ENCODE measurements at places on chromosomes 11 and 22.

DNA sequence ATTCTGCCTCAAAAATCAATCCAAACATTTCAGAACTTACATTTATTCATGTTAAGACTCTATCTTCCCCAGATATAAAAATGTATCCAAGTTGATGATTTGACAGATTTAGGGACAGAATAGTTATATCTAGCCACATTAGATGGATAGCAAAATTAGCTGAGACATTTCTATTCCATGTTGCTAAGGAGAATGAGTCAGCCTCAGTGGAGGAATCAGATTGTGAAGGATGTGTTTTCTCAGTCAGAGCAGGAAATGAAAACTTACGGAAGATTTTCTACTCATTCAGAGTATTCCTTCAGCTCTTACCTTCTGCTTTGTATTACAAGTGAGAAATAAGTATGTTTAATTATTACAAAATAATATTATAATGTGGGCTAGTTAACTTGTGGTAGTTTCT, 556.3 kb upstream of the ANO3 start:
- no peak for DNase-seq

GRCh38 chr11:125258291-125259032, 93.9 kb downstream of the PKNOX2 start:
- no peak for DNase-seq

- no peak for DNase-seq
Measured at GRCh38 chr11:8282631-8283030, 19.0 kb upstream of the LMO1 start.

DNA sequence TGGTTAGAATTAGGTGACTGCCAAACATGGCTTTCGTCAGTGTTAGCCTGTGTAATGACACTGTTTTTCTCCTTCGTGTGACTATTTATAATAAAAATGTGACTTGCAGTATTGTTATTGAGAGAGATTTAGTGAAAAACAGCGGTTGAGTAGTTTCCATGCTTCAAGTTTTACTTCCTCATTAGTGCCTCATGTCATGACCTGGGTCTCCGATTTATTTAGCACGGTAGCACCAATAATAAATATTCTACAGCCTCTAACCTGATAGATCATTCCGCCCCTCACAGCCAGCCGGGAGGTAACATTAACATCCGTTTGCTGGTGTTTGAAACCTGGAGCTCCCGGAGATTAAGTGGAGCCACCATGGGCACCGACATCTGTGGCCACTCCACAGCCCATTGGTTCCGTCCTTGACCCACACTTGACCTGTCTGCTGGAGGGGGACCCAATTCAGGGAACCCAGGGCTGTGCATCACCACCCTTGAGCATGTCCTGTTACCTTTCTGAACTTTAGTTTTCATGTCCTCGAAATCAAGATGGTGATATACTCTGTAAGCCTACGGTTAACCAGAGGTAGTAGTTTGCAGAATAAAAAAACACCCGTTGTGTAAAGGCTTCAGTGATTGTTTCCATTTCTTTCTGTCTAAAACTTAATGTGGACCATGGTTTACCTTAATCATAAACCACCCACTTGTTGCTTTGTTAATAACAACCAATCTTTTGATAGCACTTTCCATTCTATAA, 104.1 kb downstream of the ATXN10 start:
- no peak for DNase-seq

DNA sequence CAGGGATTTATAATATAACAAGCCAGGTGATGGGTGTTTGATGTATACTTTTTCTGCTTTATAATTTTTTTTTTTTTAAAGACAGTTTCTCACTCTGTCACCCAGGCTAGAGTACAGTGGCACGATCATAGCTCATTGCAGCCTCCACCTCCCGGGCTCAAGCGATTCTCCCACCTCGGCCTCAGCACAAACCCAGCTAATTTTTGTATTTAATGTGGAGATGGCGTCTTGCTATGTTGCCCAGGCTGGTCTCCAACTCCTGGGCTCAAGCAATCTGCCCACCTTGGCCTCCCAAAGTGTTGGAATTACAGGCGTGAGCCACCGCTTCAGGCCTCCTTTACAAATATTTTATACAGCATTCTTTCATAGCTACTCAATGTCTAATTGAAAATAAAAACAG, 48.6 kb downstream of the MORC2 start:
- DNase-seq: no peak

DNA sequence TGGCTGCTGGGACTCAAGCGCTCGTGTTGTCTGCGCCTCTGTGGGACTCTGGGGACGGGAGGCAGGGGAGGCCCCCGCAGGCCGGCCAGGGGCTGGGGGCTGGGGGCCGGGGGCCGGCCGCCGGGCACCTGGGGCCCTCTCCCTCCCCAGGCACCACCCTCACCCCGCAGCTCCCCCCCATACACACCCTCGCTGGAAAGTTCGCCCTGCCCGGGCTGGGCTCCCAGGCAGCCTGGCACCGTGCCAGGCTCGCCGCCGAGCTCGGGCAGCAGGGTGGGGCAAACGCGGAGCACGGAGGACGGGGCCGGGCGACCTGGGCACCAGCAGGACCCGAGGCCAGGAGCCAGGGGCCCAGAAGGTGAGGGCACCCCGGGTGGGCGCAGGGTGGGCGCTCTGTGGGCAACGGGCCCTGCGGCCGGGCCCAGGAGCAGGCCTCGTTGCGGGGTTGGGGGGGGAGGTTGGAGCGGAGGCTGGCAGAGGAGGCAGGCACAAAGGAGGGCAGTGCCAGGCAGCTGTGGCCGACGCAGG, 76.7 kb upstream of the WNT7B start:
- DNase-seq: no peak

GRCh38 chr22:24419475-24419850, 7.9 kb upstream of the ADORA2A start:
- DNase-seq: no peak

DNA sequence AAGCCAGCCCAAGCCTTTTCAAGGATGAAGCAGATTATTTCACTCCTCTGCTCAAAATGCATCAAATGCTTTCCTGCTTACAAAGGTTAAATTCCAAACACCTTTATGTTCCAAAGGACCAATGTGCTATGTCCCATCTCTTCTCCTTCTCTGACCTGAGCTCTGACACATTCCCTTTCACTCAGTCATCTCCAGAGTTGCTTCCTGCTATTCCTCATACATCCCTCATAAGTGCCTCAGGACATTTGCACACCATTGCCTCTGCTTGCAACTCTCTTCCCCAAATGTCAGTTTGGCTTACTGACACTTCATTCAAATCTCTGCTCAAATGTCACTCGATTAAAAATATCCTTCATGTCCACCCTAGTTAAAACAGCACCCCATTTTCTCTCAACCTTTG, 53.3 kb upstream of the BMAL1 start:
- no peak for DNase-seq

DNA sequence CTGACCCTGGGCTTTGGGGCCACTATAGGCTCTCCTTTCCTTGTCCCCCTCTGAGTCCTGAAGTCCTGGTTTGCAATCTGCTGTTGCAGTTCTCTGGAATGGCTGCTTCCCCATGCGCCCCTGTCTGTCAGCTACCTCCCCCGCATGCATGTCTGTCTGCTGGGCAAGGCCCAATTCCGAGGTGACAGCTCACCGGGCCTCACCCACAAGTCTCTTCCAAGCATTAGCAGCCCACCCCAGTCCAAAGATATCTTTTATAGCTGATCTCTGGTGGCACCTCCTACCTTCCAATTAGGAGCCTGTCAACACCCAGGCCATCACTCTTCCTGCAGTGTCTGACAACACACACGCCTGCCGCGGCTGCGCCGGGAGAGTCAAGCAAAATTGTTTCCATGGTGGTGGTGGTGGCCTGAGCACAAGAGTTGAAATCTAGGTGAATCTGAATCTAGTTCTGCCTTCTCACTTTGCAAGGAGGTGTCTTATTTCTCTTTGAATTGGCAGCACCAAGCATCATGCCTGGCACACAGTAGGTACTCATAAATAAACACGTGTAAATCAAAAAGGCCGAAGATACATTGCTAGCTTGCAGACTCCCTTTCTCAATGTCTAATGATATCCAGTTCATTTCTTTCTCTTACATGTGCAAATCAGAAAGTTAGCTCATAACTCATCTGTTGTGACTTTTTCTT, 1.2 kb upstream of the LMO2 start:
- no peak for DNase-seq

DNA sequence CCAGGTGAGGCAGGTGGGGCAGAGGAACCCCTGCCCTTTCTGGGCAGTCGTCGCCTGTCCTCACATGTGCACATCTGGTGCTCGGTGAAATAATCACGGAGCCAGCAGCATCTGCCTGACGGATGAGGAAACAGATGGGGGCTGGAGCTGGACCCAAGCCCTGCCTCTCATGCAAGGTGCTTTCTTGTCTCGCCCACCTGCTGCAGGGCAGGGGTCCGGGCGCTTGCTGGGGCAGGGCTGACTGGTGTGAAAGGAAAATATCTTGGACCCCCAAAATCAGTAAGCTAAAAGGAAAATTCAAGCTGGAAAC, 3.3 kb downstream of the ALDH3B2 start:
- no peak for DNase-seq

GRCh38 chr11:63670096-63670432, 1.1 kb downstream of the ATL3 start:
- DNase-seq: no peak

DNA sequence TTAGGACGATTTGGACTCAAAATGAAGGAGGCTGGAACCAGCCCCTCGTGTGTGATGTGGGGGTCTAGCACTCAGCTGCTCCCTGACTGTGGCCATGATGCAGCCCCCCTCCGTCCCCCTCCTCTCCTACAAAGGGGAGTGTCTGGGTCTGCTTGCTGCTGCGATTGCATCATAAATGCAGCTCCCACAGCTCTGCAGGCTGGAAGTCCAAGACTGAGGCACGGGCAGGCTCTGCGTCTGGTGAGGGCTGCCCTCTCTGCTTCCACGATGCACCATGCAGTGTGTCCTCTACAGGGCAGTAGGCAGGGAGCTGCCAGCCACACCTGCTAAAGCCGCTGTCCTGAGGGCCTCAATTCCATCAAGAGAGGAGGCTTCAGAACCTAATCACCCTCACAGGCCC, 432.1 kb downstream of the BRD1 start:
- no peak for DNase-seq

- no peak for DNase-seq
Measured at GRCh38 chr11:66411323-66411722, 9.5 kb upstream of the NPAS4 start.

GRCh38 chr11:45252877-45253276, 33.3 kb downstream of the SYT13 start:
- DNase-seq: no peak

DNA sequence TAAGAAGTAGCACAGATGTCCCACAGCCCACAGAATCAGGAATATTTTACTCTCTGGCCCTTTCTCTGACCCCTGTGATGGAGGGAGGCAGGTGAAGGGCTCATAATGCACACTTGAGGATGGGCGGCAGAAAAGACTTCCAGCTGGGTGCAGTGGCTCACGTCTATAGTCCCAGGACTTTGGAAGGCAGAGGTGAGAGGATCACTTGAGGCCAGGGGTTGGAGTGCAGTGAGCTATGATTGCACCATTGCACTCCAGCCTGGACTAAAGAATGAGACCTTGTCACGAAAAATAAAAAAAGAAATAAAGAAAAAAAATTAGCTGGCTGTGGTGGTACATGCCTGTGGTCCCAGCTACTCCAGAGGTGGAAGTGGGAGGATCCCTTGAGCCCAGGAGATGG, 13.5 kb upstream of the CRYBB3 start:
- no peak for DNase-seq
